C1 segment of cervical spinal cord (tissue), 14 donors: ENCODE measurements at places on chromosomes 7 and 10.

DNA sequence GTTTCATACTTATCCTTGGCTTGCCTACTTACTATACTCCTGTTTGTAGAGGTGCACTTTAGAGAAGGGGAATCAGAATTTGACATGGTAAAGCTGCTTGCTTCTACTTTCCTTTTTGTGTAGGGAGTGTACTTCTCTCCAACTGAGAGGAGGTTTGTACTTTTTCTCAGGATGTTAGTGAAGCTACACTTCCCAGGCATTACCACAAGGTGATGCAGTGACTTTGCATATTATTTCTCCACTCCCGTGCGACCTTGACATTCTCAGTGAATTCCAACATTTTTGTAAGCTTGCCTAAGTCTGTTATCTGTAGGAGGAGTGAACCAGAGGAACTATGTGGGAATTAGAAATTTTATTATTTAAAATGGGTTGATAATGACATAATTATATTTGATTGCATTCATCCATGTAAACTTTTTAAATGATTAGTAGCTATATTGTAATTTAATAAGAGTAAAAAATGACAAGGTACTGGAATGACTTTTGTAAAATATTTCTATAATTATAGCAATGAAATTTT lies 5.2 kb downstream of the TAX1BP1 start:
- no peak for DNase-seq

DNA sequence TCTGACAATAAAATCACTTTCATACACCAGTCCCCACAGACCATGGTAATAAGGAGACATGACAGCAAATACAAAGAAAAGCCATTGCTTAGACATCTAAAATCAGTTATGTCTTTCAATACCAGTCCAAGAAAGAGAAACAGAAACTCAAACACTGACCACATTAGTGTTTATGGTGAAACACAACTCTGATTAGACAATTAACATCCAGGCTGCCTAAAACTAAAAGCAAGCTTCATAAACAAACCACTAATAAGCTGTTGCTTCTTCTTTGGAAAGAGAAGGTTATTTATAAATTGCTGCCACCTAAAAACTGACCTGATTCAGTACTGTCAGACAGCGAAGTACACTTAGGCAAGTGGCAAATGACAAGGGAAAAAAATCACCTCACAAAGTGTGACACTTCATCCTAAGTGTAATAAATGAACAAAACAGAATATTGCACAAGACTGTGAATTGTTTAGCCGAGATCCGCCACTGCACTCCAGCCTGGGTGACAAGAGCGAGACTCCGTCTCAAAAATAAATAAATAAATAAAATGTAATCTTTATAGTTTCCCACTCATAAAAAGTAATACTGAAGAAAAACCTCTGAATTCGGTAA lies 277.4 kb downstream of the PARD3 start:
- no peak for DNase-seq

DNA sequence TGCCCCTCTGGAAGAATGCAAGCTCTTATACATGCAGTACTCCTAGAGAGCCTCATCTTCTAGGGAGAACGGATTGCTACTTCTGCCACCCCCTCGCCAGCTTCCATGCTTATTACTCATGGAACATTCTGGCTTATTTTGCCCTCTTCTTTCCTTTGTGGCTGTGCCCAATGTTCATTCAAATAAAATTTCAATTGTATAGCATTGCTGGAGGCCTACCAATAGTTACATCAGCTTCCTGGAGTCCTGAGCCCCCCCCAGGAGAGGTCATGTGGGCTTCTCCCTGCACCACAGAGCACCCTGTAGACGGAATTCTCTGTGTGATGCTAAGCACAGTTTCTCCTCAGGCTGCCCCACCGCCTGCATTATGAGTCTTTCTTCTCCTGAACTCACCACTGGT lies 1094.0 kb downstream of the KCNMA1 start:
- no peak for DNase-seq

DNA sequence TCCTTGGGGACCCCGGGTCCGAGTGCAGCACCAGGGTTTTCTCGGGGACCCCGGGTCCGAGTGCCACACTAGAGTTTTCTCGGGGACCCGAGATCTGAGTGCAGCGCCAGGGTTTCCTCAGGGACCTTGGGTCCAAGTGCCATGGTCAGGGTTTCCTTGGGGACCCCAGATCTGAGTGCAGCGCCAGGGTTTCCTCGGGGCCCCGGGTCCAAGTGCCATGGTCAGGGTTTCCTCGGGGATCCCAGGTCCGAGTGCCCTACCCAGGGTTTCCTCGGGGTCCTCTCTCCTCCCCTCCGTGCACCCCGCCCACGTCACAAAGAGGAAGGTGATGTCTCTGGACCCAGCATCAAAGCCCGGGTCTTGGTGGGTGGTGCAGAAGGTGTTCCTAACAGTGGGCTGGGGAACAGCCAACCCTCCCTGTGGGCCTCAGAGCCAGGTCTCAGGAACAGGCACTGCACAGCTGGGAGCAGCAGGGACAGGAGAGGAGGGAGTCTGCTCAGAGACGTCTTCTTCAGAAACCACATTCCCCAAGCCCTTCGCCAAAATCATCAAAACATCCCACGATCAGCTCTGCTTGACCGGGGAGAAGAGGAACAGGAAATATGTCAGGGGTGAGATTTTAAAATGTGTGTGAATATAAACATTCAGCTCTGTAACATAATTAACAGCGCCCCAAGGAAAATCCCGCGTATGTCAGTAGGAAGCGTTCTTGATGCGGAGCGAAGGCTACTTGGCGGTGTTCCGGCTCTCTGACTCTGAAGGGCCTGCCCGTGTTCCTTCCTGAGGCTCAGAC lies 540.7 kb downstream of the DNAJB6 start:
- no peak for DNase-seq

GRCh38 chr10:110077436-110078130 lies 69.8 kb downstream of the ADD3 start:
- DNase-seq: peak; percentile 30

GRCh38 chr10:127198721-127199120 lies 2.3 kb upstream of the INSYN2A start:
- DNase-seq: no peak

- DNase-seq: no peak
These were observed 36.1 kb downstream of the MAD1L1 start for GRCh38 chr7:2196381-2197378.

DNA sequence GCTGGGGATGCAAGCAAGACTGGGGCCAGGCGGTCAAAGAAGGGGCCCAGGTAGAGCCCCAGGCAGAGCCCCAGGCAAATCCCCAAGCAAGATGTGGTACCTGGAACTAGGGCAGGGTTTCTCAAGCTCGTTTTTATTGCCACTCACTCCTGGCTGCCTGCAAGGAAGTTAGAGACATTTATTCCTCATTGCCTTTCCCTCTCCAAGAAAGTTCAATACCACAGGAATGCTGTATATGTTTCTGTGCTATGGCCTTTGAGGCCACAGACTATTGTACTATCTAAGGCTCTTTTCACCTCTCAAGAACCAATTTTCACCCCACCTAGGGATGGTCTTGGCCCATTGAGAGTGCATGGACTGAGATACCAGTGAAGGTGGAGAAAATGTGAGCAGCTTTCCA lies 71.3 kb downstream of the TACC2 start:
- DNase-seq: no peak

DNA sequence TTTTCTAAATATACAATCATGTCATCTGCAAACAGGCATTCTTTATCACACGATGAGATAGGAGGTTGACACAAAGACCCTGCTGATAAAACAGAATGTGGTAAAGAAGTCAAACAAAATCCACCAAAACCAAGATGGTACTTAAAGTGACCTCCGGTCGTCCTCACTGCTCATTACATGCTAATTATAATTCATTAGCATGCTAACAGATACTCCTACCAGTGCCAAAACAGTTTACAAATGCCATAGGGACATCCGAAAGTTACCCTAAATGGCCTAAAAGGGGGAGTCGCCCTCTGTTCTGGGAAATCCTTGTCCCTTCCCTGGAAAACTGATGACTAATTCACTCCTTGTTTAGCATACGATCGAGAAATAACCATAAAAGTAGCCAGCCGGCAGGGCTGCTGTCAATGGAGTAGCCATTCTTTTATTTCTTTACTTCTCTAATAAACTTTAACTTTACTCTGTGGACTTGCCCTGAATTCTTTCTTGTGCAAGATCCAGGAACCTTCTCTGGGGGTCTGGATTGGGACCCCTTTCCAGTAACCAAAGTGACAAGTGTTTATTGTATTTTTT lies 126.6 kb downstream of the CCDC71L start:
- DNase-seq: no peak

GRCh38 chr7:110988890-110989501 lies 101.9 kb upstream of the LRRN3 start:
- no peak for DNase-seq

GRCh38 chr10:29434111-29434510 lies 145.2 kb downstream of the LYZL1 start:
- DNase-seq: no peak

DNA sequence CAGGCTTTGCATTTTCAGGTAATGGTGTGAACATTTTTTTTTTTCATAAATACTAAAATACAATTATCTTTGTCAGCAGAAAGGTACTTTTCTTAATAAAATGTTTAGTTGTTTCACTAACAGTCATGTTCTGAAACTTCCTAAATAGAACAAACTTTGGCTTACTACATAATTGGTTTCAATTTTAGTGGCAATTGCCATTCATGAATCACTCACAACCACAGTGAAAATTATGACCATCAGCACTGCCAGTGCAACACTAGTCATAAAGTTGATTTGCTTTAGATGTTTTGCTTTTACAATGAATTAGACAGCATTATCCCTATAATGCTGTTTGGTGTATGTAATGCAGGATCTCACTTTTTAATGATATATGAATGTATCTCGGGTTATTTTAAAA lies 297.6 kb upstream of the PLXDC2 start:
- DNase-seq: no peak

DNA sequence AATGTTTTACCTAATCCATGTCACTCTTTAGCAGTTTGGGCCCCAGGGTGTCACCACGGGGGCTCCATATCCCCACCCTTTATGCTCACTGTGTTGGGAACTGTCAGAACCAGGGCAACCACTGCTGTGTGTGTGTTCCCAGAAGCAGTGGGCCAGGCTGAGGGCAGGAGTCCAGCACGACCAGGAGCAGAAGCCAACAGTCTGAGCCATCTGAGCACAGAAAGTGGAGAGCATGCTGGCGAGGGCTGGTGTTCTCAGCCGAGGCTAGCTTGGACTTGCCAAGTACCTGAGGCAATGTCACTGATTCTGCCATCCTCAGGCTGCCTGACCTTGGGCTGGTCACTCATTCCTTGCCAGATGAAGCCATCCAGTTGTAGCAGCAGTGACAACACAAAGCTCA lies 285.0 kb downstream of the BMPER start:
- no peak for DNase-seq

- DNase-seq: no peak
These were observed 23.2 kb upstream of the MALSU1 start for GRCh38 chr7:23275912-23276311.

DNA sequence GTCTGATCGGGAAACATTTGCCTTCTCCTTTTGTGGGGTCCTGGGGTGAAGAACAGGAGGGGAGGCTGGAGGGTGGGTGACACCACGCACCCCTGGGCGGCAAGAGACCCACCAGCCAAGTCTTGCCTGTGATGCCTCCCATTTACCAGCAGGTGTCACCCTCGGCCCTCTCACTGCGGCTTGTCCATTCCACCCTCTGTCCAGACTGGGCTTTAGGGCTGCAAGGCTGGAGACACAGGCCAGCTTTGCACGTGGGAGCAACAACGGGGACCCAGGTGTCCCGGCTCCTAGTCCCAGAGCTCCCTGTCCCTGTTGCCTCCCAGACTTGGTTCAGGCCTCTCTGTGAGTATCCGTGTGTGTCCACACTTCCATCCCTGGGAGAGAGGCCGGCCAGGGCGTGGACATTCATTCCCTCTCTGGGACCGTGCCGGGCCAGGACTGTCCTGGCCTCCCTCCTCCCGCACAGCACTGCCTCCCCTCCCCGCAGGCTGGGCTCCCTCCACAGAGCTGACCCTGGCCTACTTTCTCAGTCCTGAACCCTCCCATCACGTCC lies 36.2 kb upstream of the GTF2IRD1 start:
- DNase-seq: peak; percentile 49

DNA sequence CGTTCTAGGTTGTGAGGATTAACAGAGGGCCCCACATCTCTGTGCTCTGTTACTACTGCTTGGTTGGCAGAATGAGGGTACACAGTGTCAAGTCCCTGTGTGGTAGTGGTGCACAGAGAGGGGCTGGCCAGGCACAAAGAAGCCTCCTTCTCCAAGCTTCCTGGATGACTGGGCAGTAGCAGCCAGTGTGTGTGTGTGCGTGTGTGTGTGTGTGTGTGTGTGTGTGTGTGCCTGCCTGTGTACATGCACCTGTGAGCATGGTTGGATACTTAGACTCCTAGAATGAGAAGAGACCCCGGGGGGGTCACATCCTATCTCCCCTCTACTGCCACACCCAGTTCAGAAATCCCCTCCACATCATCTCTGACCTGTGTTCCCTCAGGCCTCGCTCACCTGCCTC lies 146.7 kb upstream of the UNC5B start:
- DNase-seq: no peak

DNA sequence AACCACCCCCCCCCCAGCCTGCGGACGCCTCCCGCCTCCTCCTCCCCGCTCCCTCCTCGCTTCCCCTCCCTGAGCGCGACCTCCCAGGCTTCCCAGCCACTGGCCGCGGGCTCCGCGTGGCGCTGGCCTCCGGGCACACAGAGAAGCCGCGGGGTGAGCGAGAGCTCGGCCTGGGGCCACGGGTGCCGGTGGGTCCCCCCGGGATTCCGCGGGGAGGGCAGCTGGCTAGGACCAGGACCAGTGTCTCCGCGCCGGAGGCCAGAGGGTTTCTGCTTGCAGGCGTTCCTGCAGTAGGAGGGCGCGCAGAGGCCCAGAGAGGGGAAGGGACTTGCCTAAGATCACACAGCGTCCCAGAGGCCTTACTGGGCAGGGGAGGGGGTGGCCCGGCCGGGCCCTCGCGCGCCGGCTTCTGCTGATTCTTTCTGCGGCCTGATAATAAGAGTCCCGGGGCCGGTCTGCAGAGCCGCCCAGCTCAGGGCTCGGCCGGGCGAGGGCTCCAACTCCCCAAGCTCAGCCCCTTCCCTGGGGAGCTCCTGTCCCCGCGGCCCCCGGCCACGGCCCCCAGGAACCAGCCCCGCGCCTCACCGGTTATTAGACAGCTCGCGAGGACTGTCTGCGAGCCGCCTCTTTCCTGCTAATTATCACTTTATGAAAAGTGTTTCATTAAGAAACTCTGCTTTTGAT lies 10.1 kb downstream of the UNCX start:
- no peak for DNase-seq

- no peak for DNase-seq
These were observed 310.7 kb downstream of the SFMBT2 start for GRCh38 chr10:7100032-7100702.

GRCh38 chr7:17298840-17299482 lies 509 bp downstream of the AHR start:
- DNase-seq: peak; percentile 34

- DNase-seq: no peak
These were observed 928.0 kb upstream of the POT1 start for GRCh38 chr7:125857606-125858005.

DNA sequence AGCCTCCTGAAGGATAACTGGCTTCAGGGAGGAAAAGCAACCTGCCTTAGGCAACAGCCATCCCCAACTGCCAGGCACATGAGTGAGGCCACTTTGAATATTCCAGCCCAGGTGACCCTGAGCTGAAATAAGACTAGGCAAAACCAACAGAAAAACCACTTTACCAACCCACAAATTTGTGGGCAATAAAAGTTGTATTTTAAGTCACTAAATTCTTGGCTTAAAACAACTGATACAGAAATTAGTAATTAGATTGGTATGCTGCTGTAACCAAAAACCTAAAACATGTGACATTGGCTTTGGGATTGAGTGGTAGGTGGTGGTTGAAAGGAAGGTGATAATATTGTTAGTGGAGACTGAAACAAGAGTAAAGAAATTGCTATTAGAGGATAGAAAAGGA lies 39.9 kb downstream of the ABCB4 start:
- DNase-seq: no peak

- DNase-seq: no peak
These were observed 55.2 kb downstream of the CDK6 start for GRCh38 chr7:92781117-92781720.
